ENCODE measurements at places on chromosomes 6 and 20. TPM values are rescaled to one million over a fixed set of nuclear protein-coding genes. Genes with fewer than 3 reads are reported as not detected.

The LSM14B gene
- total RNA-seq: 50.3 TPM

DNA sequence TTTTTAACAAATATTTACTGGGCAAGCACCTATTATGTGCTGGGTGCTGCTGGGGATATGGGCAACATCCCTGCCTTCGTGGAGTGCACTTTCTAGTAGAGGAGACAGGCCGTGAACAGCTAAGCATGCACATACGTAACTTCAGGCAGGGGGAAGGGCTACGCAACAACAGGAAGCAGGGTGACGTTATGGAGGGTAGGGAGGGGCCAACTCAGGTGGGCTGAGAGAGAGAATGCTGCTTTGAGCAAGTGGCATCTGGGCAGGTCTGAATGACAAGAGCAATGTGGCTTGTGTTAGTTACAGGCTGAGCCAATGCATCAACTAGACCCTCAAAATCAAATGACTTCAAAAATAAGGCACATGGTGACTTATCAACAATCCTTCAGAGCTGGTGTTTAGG is 112.1 kb downstream of the CDC5L start:
- no peak overlapping the region for H3K27ac ChIP-seq
- H3K4me1 ChIP-seq: no peaks in the 10 kb centered on the region
- DNase-seq: no peak

The MUC22 gene
- not detected for total RNA-seq

The LGSN gene
- total RNA-seq: 0.15 TPM

- no peak overlapping the region for H3K27ac ChIP-seq
- no peak for DNase-seq
- H3K27me3 ChIP-seq: no peaks in the 10 kb centered on the region
- no peaks in the 10 kb centered on the region for H3K4me1 ChIP-seq
Measured at GRCh38 chr20:17276101-17276500, 49.3 kb downstream of the PCSK2 start.

DNA sequence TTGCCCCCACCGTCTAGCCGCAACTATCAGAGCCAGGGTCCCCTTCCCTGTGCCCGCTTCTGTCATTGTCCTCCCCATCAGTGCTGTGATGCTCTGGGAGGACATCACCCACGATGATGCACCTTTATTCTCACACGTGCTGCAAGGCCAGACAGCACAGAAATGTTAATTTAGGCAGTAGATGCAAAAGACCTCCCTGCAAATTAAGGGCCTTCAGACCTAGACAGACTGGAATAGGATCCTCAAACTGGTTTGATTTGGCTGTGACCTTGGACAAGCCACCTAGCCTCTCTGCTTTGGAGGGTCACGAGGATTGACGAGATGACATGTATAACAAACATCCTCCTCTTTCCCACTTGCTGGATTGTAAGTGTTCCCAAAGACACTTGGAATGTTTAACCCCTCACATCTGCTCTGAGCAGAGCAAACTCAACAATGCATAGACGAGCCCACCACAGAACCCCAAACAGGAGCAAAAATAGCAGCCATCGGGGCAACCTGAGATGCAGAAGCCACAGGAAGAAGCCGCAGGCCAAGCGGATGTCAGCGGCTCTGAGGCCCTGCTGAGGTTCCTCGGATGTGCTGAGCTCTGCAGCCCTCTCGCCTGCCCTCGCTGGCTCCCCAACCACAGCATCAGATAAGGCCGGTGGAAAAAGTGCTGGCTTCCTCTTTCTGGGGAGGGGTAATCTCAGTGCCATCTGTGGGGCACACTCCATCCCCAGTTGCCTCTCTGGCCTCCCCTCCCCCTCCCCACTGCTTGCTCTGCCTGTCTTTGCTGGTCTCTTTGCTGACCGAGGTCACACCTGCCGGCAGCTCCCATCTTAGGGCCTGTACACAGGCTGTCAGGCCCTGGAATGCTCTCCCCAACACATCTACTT is 35.3 kb downstream of the TOX2 start:
- peaks cover 99% of the 10 kb centered on the region for H3K4me1 ChIP-seq
- peak overlapping the region; percentile 29 for H3K4me3 ChIP-seq
- no peak overlapping the region for H3K27ac ChIP-seq
- no peaks in the 10 kb centered on the region for H3K36me3 ChIP-seq
- H3K27me3 ChIP-seq: no peaks in the 10 kb centered on the region
- DNase-seq: peak; percentile 81

- H3K4me3 ChIP-seq: no peak overlapping the region
- H3K4me1 ChIP-seq: no peaks in the 10 kb centered on the region
- DNase-seq: no peak
- H3K27me3 ChIP-seq: no peaks in the 10 kb centered on the region
Measured at GRCh38 chr6:28720357-28721231, 194.9 kb downstream of the GPX5 start.

- peaks cover 47% of the 10 kb centered on the region for H3K4me1 ChIP-seq
- H3K4me3 ChIP-seq: no peak overlapping the region
- no peaks in the 10 kb centered on the region for H3K36me3 ChIP-seq
Measured at GRCh38 chr6:29967379-29968010, 25.2 kb downstream of the HLA-A start.

DNA sequence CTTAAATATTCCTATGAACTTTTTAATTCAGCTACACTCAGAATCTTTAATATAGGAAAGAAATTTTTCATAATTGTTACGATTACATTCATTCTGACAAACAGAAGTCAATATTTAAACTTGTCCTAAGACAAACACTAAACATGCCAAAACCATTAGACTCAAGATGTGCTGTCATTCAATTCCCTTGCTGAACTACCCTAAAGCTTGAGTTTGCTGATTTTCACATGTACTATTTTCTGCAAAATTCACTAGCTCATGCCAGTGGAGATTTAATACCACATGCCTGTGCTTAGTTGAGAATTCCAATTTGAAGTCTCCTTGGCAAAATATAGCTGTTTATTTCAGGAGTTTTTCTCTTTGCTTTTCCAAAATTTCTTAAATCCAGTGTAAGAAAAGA is 448.0 kb downstream of the COL12A1 start:
- DNase-seq: no peak
- H3K27me3 ChIP-seq: no peaks in the 10 kb centered on the region
- no peak overlapping the region for H3K27ac ChIP-seq

The HLA-DOB gene
- 0.61 TPM for total RNA-seq

GRCh38 chr20:61886721-61887595 is 178.7 kb downstream of the TAF4 start:
- H3K36me3 ChIP-seq: no peaks in the 10 kb centered on the region
- no peak overlapping the region for H3K27ac ChIP-seq
- H3K4me1 ChIP-seq: no peaks in the 10 kb centered on the region
- DNase-seq: no peak
- H3K4me3 ChIP-seq: no peak overlapping the region

The PI16 gene
- 5.8 TPM for total RNA-seq

GRCh38 chr6:12335131-12335527 is 45.0 kb downstream of the EDN1 start:
- H3K27ac ChIP-seq: no peak overlapping the region
- no peaks in the 10 kb centered on the region for H3K36me3 ChIP-seq
- H3K4me1 ChIP-seq: no peaks in the 10 kb centered on the region
- no peak for DNase-seq
- no peak overlapping the region for H3K4me3 ChIP-seq

DNA sequence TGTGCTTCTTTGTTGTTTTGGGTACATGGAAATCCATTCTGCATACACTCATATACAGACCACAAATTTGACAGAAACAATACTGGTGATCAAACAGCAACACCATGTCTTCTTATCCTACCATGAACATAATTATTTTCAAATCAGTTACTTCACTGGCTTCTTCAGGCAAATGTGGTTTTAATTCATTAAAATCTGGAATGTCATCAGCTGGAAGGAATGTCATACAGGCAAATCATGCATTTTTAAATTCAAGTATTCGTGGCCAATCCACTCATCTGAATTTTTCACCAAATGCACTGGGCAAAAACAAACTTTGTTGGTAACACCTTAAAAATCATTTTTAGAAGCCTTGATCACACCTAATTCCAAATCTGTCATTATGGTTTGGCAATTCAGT is 59.3 kb downstream of the KIF6 start:
- H3K27me3 ChIP-seq: no peaks in the 10 kb centered on the region
- no peak overlapping the region for H3K27ac ChIP-seq

DNA sequence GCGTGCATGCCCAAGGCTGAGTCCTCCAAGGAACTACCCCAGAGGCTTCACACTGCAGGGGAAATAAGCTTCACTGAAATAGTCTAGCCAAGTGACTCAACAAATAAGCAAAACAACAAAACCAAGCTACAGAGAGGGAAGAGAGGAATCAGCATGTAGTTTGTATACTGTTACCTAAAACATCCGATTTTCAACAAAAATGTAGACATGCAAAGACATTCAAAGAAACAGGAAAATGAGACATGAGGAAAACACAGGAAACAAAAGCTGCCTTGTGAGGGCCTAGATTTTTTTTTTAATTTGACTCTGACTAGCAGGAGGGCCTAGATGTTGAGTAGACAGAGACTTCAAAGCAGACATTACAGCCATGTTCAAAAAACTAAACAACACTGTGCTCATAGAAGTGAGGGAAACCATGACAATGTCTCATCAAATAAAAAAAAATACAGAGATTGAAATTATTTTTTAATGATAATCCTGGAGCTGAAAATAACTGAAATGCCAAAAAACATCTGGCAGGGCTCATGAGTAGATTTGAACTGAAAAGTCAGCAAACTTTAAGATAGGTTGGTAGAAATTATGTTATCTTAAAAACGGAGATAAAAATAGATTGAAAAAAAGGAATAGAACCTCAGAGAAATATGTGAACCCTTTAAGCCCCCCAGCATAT is 16.4 kb upstream of the KIF25 start:
- no peak for DNase-seq
- no peak overlapping the region for H3K4me3 ChIP-seq
- no peaks in the 10 kb centered on the region for H3K36me3 ChIP-seq
- H3K27ac ChIP-seq: no peak overlapping the region

DNA sequence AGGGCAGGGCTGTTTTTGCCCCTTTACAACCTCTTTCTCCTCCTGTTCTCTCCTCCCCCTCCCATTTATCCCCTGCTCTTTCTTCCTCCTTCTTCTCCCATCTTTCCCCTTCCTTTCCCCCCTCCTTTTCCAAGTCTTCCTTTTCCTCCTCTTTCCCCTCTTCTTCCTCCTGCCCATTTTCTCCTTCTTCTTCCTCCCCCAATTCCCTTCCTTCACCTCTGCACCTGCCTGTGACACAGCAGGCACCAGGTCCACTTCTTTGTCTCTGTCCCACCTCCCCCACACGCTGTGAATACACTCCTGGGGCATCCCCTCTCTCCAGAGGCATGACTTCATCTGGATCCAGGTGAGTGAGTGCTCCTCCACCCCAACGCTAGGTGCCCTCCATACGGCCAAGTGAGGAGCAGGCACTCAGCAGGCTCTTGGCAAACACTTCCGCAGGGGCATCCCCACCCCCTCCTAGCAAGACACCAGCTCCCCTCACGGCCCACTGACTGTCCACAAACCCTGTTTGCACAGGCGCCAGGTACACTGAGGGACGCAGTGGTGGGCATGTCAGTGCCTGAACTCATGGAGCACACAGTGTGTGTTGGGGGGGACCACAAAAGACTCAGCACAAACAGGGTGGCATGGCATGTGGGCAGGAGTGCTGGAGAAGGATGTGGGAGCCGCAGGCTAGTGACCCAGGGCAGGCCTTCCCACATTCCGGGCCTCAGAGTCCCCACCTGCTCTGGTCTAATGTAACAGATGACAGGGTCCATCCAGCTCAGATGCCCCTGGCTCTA is 10.7 kb upstream of the TLDC2 start:
- H3K36me3 ChIP-seq: no peaks in the 10 kb centered on the region
- no peak for DNase-seq
- no peak overlapping the region for H3K27ac ChIP-seq
- no peaks in the 10 kb centered on the region for H3K4me1 ChIP-seq
- H3K4me3 ChIP-seq: no peak overlapping the region
